ENCODE measurements at places on chromosomes 4 and X.
A peak's percentile ranks its signal among the peaks of the same experiment; 100 is the strongest.

DNA sequence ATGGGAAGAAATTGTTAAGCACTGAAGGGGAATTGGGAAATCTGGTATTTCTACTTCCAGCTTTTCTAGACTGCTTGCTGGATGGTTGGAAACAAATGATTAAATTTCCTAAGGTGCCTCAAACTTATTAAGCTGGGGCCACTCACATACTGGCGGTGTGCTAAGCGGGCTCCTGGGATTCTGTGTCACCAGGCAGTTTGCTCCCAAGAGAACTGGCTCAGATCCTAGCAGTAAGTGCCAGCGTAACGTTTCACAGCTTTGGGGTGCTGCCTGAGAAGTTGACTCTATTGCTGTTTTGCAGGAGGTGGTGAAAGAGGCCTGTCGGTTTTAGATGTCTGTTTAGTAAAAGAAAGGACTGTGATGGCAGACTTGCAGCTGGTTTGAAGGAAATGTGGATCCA lies 6.9 kb upstream of the REELD1 start:
- DNase-seq: no peak

DNA sequence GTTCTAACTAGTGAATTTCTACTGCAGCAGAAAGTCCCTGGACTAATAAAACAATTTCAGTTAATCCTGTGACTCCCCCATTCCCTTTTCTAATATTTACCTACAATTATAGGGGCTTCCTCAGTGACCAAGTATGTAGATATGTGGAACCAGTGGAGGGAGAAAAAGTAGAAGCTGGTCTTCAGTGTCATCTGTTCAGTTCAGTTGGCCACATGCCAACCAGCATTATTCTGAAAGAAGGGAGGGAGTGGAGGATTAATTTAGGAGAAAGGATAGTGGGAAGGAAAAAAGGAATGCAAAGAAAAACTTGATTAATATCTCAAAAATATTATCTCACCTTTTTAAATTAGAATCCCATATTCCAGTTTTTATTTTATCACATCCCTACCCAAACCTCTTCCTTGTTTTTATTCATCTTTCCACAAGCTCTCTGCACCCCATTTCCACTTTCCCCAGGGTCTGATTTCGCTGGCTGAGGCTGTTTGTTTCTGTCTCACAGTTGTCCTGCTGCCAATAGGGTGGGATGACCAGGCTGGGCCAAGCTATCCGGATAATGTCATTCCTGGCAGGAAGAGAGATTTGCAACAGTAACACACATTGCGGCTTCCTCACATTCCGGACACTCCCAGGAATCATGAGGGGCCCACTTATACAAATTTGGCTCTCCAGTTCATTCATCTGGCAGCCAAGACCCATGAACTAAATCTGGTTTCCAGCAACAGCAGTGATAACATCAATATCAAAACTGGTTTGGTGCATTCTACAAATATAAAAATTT lies 24.6 kb upstream of the ANTXR2 start:
- no peak for DNase-seq

- no peak for DNase-seq
Measured at GRCh38 chr4:123826896-123827295, 430.3 kb downstream of the SPRY1 start.

DNA sequence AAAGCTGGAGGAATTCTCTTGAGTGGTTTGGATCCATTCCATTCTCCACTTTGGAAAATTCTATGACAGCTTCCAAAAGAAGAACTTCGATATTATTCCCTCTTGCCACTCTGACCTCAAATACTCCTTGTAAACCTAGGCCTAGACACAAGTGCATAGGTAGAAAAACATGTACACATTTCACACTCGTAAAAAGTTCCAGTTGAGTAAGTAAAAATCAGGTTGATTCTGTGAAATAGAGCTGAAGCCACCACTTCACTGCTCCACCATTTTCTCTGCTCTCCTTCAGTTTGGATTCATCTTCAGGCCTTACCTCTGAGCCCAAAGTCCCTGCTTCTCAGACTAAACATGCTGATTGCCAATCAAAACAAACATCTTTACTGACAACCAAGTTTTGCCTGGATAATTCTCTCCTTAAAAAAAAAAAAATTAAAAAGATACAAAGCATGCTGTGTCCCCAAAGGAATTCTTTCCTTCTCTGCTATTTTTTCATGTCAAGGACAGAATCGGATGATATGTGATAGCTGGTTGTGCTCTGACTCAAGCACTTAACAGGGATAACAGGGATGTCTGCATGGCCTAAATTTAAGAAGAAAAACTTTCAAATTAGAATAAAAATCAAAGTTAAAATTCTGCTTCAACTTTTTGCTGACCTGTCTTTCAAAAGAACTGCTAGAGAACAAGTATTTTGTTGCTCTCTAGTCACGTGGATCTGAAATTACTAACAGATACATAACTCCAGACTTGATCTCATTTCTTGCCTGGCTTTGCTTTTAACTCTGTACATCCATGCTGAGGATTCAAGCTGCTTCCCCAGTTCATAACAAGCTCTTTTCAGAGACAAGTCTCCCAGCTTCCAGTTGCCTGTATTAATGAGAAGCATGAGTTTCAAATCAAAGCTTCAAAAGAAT lies 420.9 kb upstream of the INTU start:
- DNase-seq: no peak

DNA sequence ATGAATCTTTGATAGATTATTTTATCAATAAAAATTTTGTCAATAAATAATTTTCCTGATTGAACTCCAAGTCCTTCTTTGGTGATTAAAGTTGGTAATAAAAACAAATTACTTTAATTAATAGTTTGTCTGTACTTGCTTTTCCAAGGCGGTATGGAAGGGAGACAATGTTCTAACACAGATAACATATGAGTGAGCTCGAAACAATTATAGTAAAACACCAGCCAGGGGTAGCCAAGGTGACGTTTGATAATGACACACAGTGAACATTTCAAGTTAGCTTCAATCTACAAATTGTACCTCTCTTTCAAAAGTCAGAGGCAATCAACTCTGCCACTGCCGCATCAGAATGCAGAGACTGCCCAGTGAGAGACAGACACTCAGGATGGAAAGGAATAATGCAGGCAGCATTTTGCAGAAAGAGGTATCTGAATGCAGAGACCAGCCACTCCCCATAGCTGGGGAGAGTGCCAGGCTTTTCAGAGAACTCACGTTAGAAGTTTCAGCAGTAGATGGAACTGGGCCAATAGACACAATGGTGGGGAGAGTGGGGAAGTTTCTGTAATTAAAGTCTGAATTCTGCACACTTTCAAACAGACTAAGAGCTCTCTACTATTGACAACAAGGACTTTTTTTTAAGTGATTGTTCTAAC lies 18.1 kb upstream of the ATOH1 start:
- DNase-seq: peak; percentile 47

GRCh38 chrX:48456628-48457331 lies 13.3 kb downstream of the SLC38A5 start:
- DNase-seq: no peak

DNA sequence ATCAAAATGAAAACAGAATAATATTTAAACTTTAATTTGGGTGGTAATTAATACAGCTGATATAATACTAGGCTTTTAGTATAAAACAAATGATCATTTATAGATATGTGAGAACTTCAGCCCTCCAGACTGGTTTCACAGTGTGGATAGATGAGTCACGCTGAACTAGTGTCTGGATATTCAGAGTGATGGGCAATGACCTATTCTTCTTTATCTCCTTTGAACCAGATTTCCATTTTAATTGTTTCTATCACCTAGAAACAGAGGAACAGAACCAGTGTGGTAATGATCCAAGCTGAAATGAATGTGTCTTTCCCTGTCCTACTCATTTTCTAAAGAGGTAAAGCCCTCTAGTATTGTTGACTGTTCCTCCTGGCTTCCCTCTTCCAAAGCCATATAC lies 155.2 kb upstream of the GK2 start:
- DNase-seq: no peak

Data from lower lobe of right lung (tissue), 2 donors.